ENCODE measurements at places on chromosomes 3 and 15. TPM values are rescaled to one million over a fixed set of nuclear protein-coding genes. Genes with fewer than 3 reads are reported as not detected.

- no peak for DNase-seq
These were observed 548.3 kb downstream of the NLGN1 start for GRCh38 chr3:173945806-173946205.

GRCh38 chr15:45799508-45799907 is 164.7 kb downstream of the SQOR start:
- DNase-seq = no peak

Gene CLDN11
- 0.16 TPM for total RNA-seq

- no peak for DNase-seq
These were observed 88.7 kb upstream of the BCL6 start for GRCh38 chr3:187833799-187834578.

Gene RYR3
- not detected for total RNA-seq

Gene RNU5B-1
- total RNA-seq = 15.8 TPM

GRCh38 chr3:9136746-9137465 is 112.5 kb downstream of the SRGAP3 start:
- DNase-seq = no peak

Gene EEF1AKMT4
- 6.7 TPM for total RNA-seq

GRCh38 chr15:44308415-44308814 is 19.9 kb downstream of the GOLM2 start:
- peak; percentile 48 for DNase-seq

Gene SQOR
- 79.8 TPM for total RNA-seq

DNA sequence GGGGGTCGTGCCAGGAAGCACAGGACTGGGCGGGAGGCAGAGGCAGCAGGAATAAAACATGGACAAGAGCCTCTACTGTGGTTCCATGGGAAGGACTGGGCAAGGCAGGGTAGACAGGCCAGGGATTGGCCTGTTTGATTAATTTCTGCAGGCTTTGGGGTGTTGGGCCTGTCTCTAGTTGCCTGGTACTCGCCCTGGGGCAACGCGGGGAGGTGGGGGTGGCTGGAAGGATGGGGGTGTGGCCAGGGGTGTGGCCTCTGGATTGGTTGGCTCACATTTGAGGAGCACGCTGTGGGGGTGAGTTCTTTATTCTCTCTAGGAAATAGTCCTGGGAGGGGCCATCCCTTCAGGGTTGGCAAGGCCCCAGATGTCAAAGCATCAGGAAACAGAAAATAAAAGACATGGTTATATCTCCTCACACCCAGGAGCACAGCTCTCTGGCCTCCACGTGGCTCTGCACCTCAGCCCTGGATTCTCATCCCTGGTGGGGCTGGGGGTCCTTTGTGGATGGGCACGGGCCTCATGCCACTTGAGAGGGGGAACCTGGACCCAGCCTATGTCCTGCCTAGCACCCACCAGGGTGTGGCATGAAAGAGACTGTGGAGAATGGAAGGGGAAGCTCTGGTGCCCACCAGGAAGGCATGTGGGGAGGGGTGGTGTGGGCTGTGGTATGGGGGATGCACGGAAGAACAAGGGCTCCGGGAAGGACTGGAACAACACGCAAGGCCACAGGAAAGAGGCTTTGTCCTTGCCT is 223.0 kb upstream of the LYSMD4 start:
- no peak for DNase-seq

DNA sequence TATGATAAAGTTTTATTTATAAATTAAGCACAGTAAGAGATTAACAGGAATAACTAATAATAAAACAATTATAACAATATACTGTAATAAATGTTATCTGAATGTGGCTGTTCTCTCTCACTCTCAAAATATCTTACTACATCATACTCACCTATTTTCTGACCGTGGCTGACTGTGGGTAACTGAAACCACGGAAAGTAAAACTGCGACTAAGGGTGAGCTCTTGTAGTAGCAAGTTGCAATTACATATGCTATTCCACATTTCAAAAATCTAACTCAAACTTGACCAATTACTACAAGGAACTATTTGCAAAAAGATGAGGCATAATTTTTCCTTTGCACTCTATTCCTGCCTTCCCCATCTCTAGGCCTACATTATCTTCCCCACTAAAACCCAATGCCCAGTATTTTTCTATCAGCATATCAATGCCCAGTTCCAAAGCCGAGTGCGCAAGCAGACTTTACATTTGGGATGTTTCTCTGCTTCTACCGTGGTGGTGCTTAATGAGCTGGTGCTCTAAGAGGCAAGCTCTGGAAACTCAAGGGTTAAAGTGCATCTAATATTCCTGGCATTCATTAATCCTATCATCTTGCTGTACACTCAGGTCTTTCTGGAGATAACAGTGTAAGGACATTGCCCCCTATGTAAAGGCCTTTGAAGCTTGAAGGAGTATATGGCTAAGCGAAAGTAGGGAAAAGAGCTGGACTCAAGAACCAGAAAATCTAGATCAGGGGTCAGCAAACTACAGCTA is 6.7 kb downstream of the PCYT1A start:
- peak; percentile 80 for DNase-seq

DNA sequence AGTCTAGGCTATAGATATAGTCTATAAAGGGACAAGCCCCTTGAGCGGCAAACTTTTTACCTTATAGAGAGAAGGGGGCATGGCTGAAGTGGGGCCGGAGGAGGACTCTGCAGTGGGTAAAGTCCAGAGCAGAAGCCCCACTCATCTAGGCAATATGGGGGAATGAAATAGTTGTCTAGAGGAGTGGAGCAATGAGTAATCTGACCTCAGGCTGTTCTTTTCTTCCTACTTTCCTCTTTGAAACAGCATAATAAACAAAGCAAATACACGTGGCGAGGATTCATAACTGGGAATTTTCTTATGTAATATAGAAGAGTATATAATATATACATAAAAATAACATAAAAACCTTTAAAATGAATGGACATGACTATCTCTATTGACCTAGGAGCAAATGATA is 546.4 kb upstream of the ZNF385D start:
- DNase-seq = no peak

GRCh38 chr3:141992512-141992911 is 116.1 kb downstream of the ATP1B3 start:
- no peak for DNase-seq

- no peak for DNase-seq
These were observed 72.5 kb downstream of the WWTR1 start for GRCh38 chr3:149585401-149585726.

DNA sequence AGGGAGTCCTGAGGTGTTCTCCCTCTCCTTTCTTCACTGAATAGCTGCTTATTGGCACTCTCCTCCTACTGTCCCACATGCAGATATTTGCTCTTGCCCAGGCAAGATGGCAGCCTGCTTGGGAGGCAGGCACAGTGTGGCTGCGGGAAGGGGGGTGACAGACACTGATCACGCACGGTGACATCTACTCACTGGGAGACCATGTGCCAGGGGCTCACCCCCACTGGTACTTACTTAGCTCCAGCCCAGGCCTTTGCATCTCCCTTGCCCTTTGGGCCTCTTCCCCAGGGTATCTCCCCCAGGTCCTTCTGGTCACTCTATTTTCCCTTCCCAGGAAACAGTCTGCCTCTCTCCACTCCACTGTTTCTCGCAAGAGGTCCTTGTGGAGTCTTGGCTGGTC is 6.4 kb downstream of the PLA2G4E start:
- DNase-seq = no peak

Gene SSUH2
- 0.09 TPM for total RNA-seq

DNA sequence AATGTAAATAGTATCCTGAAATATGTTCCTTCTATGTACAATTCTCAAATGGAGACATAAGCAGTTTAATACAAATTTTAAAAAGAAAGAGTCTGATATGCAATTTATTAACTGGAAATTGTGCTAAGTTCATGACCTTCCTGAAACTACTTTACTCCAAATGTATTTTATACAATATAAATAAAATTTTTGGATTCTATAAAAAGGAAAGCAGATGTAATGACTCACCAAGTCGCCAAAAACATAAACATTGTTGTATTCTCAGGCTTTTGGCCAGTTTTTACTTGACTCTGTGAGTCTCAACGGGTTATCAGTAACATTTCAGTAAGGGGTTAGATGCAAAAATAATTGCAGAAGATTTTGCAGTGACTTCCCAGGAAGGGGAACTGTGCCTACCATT is 948.2 kb downstream of the EPHA3 start:
- DNase-seq = no peak

Gene CLSTN2
- not detected for total RNA-seq

Gene WDR76
- total RNA-seq = 91.1 TPM

Gene STRIT1
- not detected for total RNA-seq

Gene PLXND1
- 3.0 TPM for total RNA-seq

DNA sequence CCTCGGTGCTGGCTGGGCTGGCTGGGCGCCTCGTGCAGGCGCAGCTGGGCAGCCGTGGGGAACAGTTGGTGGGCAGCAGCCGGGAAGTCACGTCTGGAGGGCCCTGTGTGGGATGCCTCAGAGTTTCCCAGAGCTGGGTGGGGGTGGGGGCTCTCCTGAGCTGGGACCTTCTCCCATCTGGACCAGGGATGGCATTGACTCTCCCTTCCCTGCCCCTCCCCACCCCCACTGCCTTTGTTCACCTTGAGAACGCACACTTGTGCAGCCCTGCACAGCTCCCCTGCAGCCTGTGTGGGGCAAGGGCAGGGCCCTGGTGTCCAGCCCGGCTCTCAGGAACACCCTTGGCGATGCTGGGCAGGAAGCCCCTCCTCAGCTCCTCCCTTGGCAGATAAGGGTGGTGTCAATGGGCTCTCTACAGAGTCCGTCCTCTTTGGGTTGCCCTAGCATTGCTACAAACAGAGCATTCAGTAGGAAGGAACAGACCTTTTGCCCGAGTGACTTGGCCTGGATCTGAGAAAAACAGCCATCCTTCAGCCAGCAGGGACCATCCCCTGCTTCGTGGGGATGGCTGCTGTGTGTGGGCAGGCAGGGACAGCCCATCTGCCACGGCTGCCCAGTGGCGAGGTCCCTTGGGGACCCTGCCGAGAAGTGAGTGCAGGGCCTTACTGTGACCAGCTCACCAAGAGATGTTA is 25.5 kb upstream of the KLF13 start:
- no peak for DNase-seq

DNA sequence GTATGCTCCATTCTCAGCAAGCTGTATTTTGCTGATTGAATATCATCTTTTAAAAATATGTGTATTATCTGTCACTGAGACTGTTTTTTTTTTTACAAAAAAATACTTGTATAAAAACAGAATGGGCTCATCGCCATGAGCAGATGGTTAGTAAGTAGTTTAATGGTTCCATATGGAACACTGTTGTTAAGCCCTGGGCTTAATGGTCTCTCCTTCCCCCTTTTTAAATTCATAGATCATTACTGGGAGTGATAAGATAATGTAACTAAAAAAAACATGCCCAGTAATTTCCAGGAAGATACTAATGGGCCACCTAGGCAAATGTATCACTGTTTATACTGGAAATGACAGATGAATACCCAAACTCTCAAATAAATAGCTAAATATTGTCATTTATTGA is 95.3 kb upstream of the TPRG1 start:
- no peak for DNase-seq

Gene SLC2A2
- total RNA-seq = not detected

- DNase-seq = no peak
These were observed 61.8 kb upstream of the SMAD3 start for GRCh38 chr15:67003586-67003985.

DNA sequence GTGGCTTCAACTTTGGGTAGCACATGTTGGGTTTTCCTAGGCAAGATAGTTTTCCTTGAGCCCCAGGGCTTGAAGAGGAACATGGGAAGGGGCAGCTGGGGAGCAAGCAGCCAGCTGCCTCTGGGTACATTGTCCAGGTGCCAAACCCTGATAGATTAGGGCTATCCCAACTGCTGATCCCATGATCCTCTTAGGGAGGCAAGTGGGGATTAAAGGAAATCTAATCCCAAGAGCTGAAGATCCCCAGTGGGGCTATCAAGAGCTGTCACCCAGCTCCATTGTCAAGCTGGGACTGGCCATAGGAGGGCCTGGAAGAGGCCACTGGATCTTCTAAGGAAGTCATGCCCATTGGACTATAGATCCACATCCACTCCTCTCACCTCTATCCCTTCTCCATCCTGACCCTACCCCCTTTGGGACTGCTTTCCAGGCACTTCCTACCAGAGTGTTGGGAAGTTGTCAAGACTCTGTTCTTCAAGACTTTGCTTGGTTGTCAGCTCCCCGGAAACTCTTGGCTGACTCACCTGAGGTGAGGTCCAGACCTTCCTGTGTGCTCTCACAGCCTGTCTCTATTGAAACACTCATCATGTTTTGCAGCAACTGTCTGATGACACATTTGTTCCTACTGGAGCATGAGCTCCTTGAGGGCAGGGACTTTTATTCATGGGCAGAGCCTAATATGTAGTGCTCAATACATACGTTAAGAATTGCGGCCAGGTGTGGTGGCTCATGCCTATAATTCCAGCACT is 5.9 kb downstream of the CAMK2N2 start:
- peak; percentile 48 for DNase-seq

DNA sequence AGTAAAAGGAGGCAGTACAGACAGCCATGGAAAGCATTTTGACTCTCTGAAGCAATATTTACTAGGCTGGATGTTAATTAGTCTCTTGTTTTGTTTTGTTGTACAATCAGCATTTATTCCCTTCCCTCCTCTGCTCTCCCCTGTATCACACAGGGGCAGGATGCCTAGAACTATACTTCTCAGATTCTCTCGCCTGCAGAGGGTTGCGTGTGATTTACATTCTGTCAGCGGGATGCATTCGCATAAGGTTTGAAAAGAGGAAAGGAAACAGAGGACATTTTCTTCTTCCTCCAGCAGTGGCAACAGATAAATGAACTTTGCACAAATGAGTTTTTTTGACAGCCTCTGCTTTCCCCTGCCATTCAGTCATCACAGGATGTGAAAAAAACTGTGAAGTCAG is 188.3 kb downstream of the RSL24D1 start:
- no peak for DNase-seq

GRCh38 chr3:143538577-143538981 is 309.7 kb downstream of the SLC9A9 start:
- DNase-seq = no peak

Gene PRSS50
- not detected for total RNA-seq

Gene CEP19
- 4.1 TPM for total RNA-seq

DNA sequence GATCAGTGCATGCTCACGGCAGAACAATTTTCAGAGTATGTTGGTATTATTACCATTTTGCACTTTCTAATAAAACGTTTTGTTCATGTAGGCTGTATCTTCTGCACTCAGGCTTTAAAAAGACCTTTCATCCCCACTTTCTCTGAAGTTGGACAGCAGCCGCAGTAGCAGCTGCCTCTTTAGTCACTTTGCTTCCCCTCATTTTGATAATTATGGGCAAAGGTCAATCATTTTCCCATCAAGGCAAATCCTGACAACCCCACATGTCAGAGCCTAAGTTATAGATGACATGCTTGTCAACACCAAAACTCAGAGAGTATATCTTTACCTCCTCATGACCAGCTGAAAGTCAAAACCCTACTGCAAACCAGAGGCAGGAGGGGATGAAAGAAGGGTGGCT is 99.7 kb downstream of the ROBO2 start:
- no peak for DNase-seq

Gene SLC24A5
- not detected for total RNA-seq

Gene PPARG
- total RNA-seq = 0.18 TPM

Gene NTRK3
- total RNA-seq = not detected

- DNase-seq = no peak
These were observed 500.4 kb downstream of the ZBBX start for GRCh38 chr3:166879661-166880060.

- no peak for DNase-seq
These were observed 46.9 kb downstream of the NFKBIZ start for GRCh38 chr3:101896083-101896757.

Gene TPRG1
- total RNA-seq = 10.5 TPM

Gene ABCC5
- 21.2 TPM for total RNA-seq
